ENCODE measurements at places on chromosomes 16 and 17.

DNA sequence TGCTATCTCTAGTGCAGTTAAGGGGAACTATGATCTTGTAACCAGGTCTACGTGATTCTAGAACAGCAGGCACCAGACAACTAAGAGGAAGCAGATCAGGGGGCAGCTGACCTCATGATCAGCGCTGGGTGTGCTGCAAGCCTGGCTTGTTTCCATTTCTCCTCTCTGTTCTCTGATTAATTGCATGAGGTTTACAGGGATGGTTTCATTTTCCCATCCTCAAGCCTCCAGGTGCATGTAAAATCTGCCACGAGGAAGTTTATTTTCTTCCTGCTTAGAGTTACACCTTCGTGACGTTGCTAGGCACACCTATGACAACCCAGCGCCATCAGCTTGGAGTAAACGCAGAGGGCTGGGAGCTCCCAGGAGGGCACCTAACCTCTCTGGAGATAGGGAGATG, 4.3 kb upstream of the NUPR1 start:
- DNase-seq = no peak

- no peak for DNase-seq
Measured at GRCh38 chr16:47581114-47581513, 120.0 kb downstream of the PHKB start.

- DNase-seq = no peak
Measured at GRCh38 chr17:48551214-48551555, 6.3 kb upstream of the HOXB2 start.

DNA sequence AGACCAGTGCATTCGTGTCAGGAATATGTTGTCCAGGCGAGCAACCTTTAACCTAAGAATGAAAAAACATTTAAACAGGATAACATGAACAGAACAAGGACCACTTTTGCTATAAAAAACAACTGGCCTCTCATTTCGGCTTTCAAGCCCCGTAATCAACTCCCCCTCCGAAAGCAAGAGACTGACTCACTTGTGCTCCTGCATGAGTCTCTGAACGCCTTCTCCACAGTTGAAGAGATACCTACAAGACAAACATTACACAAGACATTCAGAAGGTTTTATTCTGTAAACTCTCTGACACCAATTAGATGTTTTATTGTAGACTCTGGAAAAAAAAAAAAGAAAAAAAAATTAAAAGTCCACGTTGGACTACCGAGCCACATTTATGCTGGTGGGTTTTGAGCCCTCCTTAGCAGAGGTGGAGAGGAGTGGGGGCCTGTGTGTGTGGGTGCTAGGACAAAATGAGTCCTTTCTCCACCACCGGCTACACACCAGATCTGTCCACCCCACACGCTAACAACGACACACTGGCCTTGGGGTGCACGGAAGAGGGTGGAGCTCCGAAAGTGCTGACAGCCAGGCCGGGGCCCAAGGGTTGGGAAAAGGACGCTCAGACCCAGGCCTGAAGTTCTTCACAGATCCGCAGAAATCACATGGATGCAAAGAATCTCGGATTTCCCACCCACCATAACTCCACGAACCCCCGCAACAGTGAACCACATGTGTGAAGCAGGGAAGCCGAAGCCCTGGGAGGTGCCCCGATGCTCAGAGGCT, 759 bp downstream of the ELAC2 start:
- DNase-seq = no peak

GRCh38 chr17:81132770-81133723, 32.3 kb upstream of the PVALEF start:
- DNase-seq = no peak

DNA sequence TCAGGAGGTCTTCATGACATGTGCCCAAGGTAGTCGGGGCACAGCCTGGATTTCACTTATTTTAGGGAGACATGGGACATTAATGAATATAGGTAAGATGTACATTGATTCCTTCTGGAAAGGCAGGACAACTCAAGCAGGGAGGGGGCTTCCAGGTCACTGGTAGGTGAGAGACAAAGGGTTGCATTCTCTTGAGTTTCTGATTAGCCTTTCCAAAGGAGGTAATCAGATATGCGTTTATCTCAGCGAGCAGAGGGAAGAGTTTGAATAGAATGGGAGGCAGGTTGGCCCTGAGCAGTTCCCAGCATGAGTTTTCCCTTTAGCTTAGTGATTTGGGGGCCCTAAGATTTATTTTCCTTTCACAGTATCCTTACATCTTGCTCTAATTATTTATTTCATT, 443.8 kb upstream of the EEF2KMT start:
- no peak for DNase-seq

DNA sequence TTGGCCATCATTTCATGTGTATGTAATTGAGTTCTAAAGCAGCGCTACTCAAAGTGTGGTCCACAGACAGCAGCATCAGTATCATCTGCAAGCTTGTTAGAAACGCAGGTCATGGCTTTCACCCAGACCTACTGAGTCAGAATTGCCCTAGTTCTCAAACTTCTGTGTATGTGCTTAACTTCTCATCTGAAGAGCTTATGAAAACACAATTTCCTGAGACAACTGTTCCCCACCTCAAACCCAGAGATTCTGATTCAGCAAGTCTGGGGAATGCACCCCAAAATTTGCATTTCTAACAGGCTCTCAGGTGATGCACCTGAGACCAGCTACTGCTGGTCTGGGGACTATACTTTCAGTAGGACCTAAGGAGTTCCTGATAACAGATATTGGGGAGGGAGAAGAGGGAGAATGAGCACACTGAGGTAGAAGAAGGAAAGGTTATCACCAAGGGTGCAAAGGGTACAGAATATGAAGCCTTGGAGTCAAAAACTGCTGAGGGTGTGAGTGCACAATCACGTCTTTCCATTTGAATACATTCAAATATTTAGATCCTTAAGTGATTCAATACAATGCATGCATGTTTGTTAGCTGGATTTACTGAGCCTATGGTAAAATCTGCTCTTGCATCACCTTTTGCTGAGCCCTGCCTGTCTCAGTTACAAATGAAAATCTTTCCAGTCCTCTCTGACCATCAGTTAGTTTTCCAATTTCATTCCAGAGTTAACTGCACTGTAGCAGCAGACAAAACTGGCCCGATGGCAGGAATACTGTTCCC, 29.2 kb upstream of the SKAP1 start:
- DNase-seq = no peak

DNA sequence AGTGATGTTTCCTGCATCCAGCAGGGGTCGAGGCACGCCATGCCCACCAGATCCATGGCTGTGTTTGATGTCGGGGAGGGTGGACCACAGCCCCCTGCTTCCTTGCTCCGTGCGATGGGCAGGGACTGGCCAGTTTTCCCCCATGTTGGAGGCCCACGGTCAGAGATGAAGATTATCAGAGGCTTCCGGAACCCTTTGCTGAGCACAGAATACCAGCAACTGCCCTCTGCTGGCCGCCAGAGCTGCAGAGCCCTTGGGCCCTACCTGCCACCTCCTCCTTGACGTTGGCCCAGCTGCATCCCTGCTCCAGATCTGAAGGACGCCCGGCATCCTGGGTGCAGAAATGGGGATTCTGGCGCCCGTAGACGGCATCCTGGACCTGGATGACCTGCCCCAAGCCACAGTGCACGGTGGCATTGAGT, 23.7 kb upstream of the BCO1 start:
- peak; percentile 0 for DNase-seq

DNA sequence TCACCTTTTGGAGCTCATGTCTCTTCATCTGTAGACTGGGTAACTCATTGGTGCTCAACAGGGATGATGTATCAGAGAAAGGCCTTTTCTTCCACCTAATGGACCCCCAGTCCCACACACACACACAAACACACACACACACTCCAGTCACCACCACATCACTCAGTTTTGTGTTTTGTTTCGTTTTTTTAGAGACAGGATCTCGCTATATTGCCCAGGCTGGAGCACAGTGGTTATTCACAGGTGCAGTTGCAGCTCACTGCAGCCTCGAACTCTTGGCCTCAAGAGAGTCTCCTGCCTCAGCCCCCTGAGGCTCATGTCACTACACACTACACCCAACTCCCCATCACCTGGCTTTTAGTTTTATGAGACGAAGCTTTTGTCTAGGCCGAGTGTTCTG, 55.6 kb downstream of the SF3B3 start:
- no peak for DNase-seq

DNA sequence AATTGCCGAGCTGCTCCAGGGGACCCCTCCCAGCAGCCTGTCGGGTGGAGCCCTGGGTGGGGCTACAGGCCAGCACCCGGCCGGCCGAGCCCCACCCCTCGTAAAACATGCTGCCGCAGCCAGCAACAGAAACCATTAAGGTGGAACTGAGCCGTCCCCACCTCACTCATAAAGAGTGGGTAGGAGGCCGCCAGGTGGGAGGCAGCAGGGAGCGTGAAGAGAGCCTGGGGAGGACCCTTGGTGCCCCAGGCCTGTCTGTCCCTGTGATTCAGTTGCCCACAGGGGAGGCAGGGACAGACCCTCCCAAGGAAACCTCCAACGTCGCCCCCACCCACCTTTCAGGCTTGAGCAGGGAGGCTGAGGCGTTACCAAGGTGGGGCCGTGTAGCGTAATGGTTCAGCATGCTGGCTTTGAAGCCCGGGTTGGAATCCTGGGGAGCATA, 8.4 kb downstream of the FOXN1 start:
- DNase-seq = no peak

DNA sequence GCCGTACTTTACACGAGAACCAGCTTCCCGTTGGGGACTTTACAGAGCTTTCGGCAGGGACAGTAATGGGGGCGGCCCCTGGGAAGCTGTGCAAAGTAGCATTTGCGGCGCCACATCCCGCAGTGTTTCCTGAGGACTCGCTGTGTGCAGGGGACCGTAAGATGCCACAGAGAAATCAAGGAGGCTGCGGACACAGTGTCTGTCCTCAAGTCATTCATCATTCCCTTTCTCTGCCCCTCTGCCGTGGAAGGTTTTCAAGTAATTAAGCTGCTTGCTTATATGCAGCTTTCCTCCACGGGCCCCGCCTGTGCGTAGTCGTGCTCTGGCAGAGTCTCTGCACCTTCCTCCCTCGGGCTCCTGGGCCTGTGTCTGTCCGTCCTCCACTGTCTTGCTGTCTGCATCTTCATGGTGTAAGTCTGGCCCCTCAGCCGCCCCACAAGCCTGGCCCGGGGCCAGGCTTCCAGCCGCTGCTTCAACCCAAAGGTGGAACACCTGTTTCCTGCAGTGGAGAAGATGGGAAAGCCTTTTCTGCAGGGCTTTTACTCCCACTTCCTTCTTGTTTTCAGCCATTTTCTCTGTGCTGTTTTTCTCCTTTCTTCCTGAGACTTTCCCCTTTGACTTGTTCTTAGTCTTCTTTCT, 216.9 kb upstream of the CHMP6 start:
- DNase-seq = peak; percentile 71

- no peak for DNase-seq
Measured at GRCh38 chr16:66619534-66620428, 15.3 kb downstream of the CMTM3 start.

- no peak for DNase-seq
Measured at GRCh38 chr17:43750153-43750552, 8.4 kb downstream of the SOST start.

DNA sequence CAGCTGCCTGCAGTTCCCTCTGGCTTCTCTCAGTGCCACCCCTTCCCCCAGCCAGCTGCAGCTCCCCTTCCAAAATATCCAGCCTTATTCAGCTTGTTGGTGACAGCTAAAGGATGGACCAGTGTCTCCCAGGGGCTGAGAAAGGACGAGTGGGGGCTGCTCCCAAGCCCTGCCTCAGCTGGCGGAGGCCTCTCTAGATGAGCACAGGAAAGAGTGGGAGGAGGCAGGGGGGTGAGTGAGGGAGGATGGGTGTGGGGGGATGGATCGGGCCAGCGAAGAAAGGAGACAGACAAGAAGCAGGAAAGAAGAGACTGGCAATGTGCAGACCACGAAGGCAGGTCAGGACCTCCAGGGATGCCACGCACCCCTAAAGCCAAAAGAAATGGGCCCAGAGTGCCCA, 17.5 kb downstream of the PIPOX start:
- DNase-seq = no peak

DNA sequence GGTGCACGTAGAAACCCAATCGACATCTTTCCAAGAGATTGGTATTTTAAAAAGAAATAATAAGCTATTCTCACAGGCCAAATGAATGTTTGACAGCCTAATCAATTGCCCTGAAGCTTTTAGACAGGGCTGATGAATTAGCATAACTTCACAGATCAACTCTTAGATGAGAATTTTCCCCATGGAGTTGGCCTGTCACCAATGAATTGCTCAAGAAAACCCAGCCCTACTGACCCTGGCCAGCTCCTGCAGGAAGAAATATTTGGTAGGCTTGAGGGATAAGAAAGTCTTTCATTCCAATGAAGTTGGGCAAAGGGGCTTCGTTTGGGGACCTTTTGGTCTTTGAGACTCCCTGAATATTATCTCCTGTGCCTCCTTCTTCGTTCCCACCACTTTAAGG, 23.4 kb upstream of the SEC14L1 start:
- DNase-seq = no peak

DNA sequence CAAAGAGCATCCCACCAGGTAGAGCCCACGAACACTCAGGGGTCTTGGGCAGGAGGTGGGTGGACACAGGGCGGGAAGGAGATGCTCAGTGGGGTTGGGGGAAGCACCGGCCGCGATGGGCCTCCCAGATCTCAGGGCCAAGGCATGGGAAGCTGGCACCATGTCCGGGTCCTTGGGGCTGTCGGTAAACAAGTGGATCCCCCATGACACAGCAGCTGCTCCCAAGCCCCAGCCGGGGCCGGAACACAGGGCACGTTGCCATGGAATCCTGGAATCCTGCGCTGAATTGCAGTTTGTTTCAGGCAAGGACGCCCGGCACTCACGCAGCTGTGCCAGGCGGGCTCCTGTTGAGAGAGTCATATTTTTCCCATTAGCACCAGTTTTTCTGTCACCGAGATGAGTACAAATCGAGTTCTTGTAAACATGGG, 23.0 kb upstream of the CHMP6 start:
- DNase-seq = no peak

GRCh38 chr17:50080827-50081226, 14.3 kb upstream of the PDK2 start:
- no peak for DNase-seq

DNA sequence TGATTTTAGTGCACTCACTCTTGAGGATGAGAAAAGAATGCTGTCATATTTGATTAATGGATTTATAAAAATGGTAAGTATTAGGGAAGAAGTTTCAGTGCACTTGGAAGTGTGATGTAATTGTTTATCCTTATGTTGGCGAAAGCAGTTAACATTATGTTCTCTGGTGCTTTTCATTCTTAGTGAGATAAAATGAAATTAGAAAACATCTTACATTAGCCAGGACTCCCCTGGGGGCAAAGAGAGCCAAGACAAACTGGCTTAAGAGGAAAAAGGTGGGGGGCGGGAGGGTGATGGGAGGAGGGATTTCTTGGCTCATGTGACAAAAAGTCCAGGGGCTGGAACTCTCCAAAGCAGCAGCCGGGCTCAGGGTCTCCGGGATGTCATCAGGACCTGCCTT, 73.2 kb downstream of the KNOP1 start:
- DNase-seq = no peak

DNA sequence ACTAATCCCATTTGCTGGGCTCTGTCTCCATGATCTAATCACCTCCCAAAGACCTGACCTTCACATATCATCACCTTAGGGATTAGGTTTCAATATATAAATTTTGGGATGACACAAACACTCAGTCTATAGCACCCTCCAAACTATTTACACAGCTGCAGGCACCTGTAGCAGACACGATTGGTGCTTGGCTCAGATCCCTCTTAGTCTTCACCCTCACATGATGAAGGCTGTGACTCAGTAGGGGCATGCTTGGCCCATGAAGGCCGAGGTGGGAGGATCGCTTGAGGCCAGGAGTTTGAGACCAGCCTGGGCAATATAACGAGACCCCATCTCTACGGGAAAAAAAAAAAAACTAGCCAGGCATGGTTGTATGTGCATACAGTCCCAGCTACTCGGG, 73.5 kb downstream of the HS3ST2 start:
- peak; percentile 98 for DNase-seq

- no peak for DNase-seq
Measured at GRCh38 chr17:58254803-58255202, 16.4 kb downstream of the LPO start.

Data from NCI-H510A treated with DMSO at 0.1 percent for 48 hours (cell line).